ENCODE measurements at places on chromosomes 13 and 19.

- DNase-seq, result no peak
Observed at GRCh38 chr19:32130332-32130731, 215.1 kb upstream of the ZNF507 start.

DNA sequence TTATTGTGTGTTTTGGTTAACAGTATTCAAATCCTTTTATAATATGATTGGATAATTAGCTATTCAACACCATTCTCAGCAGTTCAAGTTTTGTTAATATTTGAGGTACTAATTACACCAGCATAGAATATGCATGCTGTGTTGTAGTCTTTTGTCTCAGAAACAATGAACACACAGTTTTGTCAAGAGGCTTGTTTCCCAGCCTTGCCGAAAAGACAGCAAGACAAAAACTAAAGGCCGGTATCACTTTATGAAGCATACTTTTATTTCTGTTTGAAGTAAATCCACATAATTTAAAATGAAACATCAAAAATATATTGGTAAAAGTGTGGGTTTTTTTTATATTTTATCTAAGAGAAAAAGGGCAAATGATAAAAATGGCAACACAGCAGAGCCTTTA, 7.5 kb downstream of the GPR180 start:
- DNase-seq, result no peak

- DNase-seq, result no peak
Observed at GRCh38 chr19:5128251-5128935, 159.5 kb downstream of the KDM4B start.

GRCh38 chr19:2186071-2186846, 22.5 kb downstream of the DOT1L start:
- no peak for DNase-seq

- no peak for DNase-seq
Observed at GRCh38 chr13:24212254-24212653, 51.7 kb downstream of the SPATA13 start.

Data from stimulated activated CD8-positive, alpha-beta memory T cell treated with anti-CD3 and anti-CD28 coated beads, Interleukin-15, amount 100 ng/mL, for 24 hours (primary cell).